OCI-LY7 (cell line): ENCODE measurements at places on chromosomes 11 and 22.

DNA sequence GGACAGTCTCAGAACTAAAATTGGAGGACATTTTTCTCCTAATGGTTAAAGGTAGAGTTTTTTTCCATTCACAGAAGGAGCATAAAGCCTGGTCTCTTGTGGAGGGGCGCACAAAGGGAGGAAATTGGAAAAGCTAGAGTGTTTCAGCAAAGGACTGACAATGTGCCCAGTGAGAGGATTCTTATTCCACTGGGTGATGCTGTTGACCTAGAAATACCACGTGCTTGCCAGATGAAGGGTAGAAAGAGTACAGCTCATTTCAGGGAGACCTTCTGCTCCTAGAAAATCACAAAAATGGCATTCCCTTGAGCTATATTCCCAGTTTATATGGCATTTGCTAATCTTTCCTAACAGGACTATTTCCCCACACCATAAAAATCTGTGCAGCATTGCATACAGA is 21.1 kb downstream of the MS4A6E start:
- DNase-seq = peak; percentile 44

DNA sequence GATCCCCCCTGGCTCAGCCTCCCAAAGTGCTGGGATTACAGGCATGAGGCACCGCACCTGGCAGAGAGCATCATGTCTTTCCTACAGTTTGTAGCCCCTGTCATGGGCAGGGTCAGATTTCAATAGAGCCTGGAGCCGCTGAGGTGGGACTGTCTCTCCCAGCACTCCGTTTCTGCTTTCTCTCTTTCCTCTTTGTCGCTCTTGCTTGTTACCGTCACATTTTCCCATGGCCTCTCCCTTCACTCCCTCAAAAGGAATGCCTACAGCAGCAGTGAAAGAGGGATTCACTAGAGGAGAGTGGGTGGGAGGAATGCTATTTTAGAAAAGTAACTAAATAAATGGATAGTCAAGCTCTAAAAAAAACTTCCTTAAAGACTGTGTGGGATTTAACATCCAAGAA is 136.7 kb upstream of the TTC12 start:
- no peak for DNase-seq

GRCh38 chr11:6413791-6414201 is 5.1 kb downstream of the APBB1 start:
- no peak for DNase-seq

DNA sequence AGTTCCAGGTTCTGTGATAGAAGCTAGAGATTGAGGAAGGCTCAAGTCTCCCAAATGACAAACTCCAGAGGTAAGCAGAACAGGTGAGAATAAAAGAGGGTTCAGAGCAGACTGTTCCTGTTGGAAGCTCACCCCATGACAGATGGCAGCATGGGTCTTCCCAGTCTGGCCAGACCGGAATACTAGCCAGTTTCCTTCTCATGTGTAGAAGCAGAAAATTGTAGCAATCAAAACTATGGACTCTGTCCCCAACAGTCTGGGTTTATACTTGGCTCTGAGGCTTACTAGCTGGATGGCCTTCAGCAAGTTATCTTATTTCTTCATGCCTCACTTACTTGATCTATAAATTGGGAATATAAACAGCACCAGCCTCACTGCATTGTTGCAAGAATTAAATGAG is 494.8 kb downstream of the MN1 start:
- DNase-seq = no peak

DNA sequence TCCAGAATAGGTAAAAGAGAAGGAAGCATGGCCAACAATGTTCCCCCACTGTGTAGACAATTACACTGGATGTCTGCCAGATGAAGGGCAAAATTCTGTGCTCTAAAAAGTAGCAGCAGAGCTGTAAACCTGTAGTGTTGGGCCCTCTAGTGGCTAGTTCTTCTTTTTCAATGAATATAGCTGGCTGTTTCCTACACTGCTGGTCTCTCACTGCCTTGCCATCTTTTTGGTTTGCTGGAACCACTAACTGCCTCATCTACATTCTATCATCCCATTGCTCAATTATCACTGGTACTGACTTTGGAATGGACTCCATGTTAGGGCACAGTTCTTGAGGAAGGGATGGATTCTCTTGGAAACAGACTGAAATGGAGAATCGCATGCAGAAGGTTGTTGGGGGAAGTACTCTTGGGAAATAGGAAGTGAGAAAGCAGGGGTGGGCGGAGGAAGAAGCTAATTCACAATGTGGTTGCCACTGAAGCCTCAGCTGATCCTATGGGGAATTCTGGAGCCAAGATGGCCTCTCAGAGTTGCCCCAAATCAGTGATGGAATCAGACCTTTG is 17.9 kb downstream of the KCNE3 start:
- DNase-seq = peak; percentile 78

DNA sequence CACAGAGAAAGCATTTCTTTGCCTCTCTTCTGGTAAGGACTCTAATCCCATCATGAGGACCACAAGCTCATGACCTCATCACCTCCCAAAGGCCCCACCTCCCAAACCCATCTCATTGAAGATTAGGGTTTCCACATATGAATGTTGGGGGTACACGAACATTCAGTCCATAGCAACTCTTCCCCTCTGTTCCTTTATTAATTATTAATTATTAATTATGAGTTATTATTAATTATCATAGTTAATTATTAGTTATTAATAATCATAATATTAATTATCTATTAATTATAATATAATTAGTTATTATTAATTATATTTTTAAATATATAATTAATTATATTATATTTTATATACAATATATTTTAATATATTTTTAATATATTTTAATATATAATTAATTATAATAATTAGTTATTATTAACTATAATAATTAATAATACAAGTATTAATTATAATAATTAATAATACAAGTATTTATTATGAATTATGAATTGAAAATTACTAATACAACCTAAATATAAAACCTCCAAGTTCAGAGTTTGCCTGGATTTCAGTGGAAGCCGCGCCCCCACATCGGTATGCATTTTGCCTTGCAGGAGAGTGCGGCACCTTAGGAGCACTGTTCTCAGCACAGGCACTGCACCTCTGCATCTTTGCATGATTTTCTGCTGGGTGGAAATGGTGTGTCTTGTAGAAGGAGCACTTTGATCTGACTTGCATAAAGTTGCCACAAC is 128.0 kb upstream of the FGF3 start:
- no peak for DNase-seq

DNA sequence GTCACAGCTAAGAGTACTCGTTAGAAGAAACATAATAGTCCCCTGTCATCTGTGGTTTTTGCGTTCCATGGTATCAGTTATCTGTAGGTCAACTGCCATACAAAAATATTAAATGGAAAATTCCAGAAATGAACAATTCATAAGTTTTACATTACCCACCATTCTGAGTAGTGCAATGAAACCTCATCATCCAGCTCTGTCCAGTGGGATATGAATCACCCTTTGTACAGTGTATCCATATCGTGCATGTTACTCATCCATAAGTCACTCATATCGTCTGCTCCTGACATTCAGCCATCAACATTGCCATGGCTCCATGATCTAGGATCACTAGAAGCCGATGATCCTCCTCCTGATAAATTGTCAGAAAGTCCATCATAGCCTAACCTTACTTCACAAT is 174.9 kb upstream of the C11orf87 start:
- no peak for DNase-seq

DNA sequence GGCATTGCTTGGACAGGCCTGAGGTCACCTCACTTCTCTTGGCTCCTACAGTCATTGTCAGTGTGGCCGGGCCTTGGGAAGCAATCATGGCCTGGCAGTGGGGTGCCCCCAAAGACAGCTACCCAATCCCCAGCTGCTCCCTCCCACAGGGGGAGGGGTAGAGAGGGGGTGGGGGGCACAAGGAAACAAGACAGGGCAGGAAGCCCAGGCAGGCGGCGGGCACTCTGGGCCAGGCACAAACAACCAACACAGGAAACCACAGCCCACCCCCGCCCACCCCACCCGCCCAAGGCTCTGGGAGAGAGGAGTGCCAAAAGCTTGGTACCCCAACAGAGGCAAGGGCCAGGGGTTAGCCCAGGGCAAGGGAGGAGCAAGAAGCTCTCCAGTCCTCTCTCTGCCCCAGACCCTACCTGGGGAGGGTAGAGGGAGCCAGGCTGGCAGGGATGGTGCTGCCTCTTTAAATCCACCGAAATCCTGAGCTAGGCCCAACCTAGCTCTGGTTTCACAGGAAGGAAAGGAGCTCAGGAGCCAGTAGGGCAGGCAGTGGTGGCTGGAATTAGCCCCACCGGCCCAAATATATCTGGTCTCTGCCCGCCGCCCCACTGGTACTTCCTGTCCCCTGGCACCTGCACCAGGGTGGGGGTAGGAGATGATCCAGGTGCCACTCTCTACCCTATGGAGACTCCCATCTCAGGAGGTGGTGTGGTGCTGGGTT is 12.2 kb downstream of the BCL9L start:
- DNase-seq = no peak

- no peak for DNase-seq
These were observed 22.6 kb upstream of the OR56B1 start for GRCh38 chr11:5713695-5714094.

DNA sequence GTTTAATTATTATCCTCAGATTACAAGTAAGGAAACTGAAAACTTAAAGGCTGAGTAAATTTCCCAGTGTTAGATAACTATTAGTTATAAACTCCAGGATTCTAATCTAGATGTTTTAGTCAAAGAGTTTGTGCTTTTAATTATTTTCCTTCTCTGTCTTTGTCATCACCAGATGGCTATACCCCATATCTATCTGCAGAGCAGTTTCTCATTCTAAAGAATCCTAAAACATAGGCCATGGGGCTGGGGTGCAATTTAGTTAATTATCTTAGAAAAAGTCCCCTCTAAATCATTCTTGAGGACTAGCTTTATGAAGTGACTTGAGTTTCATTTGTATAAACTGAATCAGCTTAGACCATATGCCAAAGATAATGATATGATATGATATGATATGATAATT is 556.3 kb upstream of the ANO5 start:
- DNase-seq = no peak

- no peak for DNase-seq
These were observed 36.5 kb upstream of the MICAL2 start for GRCh38 chr11:12073886-12074285.

DNA sequence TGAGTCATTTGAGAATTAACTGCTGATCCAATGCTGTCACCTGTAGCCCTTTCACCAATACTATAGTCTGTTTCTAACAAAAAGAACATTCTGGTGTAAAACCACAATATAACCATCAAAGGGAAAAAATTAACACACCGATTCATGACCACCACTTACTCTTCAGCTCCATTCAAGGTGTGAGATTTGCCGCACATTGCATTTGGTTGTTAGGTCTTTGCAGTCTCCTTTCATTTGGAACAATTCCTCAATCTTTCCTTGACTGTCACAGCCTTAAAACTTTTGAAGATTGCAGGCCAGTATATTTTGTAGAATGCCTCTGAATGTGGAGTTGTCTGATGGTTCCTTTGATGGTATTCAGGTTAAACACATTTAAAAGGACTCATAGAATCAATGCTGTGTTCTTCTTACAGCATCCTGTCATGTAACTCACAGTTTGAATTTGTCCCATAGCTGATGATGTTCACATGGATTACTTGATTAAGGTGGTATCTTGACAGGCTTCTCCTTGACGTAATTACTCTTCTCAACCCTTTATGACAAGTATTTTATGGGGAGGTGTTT is 63.6 kb downstream of the TNRC6B start:
- DNase-seq = no peak

GRCh38 chr11:109853156-109853776 is 239.9 kb upstream of the ZC3H12C start:
- peak; percentile 47 for DNase-seq

DNA sequence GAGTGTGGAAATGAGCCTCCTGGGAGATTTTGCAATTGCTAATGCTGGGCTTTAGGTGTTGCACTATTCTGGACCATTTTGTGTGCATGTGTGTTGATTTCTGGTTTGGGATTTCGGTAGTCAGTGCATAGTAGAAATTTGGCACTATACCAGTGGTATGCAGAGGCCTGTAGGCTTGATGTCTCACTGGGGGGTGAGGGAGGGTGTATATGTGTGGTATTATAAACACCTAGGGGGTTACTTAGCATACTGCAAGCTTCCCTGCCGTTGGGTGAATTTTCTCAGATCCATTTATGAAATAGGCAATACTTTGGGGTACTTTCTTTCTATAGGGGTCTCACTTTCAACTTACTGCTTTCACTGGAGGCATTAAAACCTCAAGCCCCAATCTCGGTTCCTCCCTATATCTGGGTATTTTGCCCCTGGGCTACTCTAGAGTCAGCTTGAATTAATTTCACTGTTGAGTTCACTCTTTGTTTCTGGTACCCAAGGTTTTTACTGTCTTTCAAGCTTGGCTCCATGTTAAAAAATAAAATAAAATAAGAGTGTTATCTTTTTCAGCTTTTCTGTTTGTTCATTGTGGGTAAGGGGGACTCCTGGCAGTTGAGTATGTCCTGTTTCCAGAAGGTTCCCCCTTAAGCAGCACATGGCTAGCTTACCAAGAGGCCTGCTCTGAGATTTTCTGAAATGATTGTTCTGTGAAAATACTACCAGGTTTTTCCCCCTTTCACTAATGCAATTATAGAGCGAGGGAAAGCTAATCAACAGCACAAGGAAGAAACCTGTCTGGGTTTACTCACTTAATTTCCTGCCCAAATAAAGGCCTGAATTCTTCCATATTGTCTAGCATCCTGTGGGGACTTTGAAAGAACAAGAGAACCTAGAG is 45.8 kb downstream of the PPFIBP2 start:
- DNase-seq = no peak

DNA sequence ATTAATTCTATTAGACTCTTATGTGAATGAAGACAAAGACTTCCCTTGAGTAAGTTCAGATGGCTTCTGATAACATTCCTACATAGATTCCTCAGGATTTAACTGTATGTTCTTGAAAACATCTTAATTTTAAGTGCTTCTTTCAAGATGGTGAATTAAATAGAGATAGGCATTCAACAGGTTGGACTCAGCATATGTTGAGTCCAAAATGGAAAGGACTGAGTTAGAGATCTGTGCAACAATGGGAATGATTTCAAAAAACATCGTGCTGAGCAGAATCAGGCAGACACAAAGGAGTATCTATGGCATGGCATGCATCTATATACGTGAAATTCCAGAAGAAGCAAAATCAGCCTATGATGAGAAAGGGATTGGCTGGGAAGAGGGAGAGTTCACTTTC is 36.2 kb downstream of the ZNF195 start:
- DNase-seq = no peak

GRCh38 chr11:15942936-15943335 is 413.4 kb downstream of the SOX6 start:
- no peak for DNase-seq

- no peak for DNase-seq
These were observed 9.2 kb upstream of the GAS2 start for GRCh38 chr11:22657101-22657694.

- no peak for DNase-seq
These were observed 677.2 kb downstream of the FAM181B start for GRCh38 chr11:82056450-82056849.

- DNase-seq = no peak
These were observed 155.7 kb upstream of the NARS2 start for GRCh38 chr11:78730267-78730824.

GRCh38 chr11:117480221-117480620 is 152.6 kb downstream of the CEP164 start:
- no peak for DNase-seq

- no peak for DNase-seq
These were observed 123.0 kb downstream of the WT1 start for GRCh38 chr11:32312206-32312817.
